ENCODE measurements at places on chromosomes 1 and 21.

DNA sequence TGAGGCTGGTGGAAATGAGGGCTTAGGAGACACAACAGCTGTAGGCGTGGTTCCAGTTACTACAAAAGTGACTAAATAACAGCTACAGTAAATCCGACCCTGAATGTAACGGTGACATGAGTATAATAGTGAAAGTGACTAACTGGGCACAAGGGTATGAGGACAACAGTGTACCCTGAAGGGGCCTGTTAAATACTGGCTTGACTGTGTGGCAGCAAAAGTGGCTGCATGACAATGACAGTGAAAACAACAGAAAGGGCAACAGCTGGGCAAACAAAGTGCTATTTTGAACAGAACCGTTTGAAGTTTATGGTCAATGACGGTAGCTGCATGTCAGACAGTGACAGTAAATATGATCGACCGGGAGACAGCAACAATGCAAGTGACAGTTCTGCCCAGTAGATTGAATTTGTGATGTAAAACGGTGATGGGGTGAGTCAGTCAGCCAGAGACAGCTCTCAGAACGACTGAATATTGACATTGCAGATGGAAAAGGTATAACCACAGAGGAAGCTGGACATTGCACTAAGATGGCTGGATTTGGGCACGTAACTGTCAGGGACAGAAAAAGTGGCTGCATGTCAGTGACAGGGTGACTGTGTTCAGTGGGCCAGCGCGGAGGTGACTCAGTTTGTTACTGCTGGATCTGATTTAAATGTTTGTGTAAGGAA, 1.2 kb upstream of the ZBTB40 start:
- no peak for DNase-seq

DNA sequence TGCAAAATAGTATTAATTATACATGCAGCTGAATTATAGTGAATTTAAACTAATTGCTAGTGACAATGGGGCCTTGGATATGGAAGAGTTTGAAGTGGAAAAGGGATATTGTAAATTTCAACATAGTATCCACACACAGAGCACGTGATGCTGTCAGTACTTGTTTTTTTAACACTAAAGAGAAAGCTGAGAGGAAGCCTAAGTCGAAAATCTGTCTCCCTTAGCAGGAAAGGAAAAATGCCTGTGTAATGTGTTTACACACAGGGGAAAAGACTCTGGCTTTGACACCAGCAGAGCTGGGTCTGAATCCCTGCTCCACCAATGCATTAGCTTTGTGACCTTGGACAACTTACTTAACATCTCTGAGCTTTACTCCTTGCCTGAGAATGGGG, 42.6 kb downstream of the PCSK9 start:
- DNase-seq, result no peak

DNA sequence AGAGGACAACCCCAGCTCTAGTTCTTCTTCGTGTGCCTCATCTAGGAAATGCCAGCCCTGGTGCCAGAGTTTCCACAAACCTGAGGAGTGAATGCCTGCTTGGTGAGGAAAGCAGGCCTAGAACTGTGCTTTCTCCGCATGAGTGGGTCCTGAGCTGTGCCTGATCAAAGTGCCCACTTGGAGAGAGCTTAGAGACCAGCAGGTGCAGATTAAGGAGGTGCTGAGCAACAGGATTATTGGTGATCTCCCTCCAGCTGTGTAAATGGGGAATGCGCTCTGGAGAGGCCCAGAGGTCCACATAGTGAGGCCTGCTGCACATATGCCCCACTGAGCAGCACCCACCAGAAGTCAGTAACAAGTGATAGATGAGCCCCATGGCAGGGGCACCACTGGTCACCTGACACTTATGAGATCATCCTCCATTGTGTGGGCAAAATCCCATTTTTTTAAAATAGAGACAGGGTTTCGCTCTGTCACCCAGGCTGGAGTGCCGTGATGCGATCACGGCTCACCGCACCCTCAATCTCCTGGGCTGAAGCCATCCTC, 127.2 kb upstream of the ZC3H12A start:
- DNase-seq, result no peak

GRCh38 chr1:247561711-247562110, 12.8 kb downstream of the GCSAML start:
- no peak for DNase-seq

DNA sequence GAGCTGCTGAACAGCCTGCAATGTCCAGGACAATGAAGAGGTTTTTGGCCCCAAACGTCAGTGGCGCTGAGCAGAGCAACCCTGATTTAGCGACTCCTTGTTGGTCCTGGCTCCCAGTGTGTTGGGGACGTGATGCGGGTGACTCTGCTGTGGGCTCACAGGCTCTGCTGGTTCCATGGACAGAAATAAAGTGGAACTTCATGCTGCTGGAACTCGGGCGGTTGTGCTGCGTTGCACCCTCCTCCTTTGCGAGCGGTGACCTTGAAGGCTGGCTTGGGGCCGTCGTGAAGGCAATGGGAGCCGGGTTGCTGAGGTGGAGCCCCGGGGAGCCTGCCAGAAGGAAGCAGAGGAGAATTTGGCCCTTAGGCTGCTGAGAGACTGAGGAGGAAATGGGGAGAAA, 122.6 kb upstream of the C1orf174 start:
- DNase-seq, result no peak

- peak; percentile 91 for DNase-seq
Observed at GRCh38 chr1:92784639-92785500, at the start of gene EVI5. Gene EVI5, minus strand, starts transcription at chr1:92785108. Its CDS starts 48,562 bp downstream, at chr1:92736546.

- peak; percentile 65 for DNase-seq
Observed at GRCh38 chr1:110243574-110243973, 33.5 kb downstream of the KCNC4 start.

GRCh38 chr1:230753191-230753585, 6.0 kb downstream of the CAPN9 start:
- no peak for DNase-seq

DNA sequence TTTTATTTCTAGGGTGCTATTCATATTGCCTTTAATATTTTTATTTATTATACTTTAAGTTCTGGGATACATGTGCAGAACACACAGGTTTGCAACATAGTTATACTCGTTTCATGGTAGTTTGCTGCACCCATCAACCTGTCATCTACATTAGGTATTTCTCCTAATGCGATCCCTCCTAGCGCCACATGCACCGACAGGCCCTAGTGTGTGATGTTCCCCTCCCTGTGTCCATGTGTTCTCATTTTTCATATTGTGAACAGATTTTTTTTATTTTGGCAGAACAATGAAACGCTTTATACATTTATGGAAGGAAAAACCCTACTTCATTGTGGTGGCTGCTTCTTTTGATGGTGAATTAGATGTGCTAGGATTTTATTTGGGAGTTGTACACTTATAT, 14.4 kb upstream of the USH2A start:
- DNase-seq, result no peak

DNA sequence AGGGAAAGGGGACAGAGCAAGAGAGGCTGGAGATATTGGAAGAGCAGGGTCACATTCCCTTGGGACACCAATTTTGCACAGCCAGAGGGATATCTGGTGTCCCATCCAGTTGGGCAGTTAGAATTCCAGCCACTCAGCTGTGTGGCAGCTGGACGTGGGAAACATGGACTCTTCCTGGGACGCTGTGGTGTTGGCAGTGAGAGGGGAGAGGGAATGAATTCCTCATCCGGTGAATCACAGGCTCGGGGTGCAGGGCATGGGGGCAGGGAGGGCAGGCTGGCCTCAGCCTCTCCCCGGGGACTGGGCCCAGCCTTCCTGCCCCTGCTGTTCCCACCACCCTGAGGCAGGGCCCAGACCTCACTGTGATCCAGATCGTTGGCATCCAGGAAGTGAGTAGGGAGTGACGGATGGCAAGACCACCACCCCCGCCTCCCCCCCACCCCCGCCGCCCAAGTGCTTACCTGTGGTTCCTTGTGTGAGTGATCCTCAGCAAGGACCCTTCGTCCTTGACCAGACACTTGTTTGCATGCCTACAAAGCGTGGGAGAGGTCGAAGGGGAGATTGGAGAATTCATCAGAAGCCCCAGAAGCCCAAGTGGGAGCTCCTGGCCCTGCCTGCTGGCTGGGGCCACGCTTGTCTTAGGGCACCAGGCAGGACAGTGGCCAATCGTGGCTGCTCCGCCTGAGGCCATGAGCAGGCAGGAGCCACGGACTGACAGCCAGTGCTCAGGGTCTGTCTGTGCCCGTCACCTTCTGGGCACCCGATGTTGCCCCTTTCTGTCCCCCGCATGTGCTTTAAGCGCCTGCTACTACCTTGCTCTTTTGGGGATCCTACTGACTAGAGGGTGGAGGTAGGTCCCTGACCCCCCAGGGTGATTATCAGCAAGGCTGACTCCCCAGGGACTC, 8.7 kb downstream of the WNT3A start:
- DNase-seq, result no peak

GRCh38 chr1:110207831-110208230, 2.3 kb upstream of the KCNC4 start:
- DNase-seq, result peak; percentile 41

GRCh38 chr21:36948686-36949085, 17.8 kb downstream of the HLCS start:
- DNase-seq, result no peak

DNA sequence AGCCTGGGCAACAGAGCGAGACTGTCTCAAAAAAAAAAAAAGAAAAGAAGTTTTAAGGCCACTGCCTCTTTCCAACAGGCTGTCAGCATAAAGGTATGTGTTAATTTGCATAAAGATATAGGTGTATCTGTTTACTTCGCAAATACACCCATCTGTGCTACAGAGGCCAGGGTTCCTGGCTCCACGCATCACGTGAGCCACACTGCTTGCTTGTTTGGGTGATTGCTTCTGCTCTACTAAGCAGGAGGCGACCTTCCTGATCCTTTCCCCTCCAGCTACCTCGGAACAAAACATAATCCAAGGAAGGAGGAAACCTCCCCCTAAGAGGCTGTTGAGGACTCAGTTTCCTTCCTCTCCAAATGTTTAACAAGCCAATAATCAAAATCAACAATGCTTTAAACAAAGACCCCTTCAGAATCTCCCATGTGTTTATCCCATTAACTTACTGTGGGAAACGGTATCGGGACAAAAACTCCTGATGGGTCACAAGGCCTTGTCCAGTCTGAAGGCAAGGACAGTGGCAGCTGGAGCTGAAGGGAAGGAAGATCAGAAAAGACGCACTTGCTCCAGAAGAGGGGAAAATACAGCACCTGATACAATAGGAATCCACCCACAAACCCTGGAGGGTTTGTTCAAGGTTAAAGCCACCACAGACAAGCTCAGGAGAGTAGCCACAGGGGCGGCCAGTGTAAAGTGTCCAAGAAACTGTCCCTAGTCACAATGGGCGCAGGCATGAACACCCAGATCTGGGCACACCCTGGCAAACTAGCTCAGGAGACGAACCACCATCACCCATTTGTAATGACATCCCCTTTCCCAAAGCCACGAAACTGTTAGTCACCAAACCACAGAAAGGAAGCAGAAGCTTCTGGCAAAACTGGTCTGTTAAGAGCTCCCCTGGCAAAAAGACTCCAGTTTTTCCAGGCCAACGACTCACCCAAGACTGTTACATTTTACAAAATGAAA, 17.2 kb downstream of the CTNNBIP1 start:
- DNase-seq, result no peak

DNA sequence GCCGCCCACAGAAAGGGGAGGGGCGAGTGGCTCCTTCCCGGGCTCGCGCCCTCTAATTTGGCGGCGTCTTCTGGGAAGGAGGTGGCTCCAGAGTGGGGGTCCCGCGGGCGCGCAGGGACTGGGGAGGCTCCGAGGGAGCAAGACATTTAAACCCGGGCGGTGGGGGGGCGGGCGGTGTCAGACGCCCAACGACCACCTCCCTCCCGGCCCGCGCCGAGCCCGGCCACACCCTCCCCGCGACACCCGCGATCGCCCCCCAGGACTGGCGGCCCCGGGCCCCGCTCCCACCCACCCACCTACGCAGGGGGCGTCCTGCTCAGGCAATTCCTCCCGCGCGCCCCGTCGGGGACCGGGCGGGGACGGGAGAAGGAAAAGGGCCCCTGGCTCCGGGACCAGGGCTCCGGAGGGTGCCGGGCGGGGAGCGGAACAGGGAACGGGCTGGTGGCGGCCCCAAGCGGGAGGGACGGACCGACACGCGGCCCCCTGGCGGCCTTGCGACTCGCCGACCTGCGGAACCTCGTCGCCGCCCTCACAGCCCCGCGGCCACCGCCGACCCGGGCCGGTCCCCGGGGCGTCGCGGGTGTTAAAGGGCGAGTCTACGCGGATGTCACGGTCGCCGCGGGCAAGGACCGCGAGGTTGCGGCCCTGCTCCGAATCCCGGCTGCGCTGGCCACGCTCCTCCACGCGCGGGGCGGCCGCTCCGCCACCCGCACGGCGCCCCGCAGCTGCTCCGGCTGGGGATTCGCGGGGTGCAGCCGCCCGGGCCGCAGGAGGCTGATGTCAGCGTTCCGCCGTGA, 94.0 kb upstream of the FMN2 start:
- DNase-seq, result no peak

DNA sequence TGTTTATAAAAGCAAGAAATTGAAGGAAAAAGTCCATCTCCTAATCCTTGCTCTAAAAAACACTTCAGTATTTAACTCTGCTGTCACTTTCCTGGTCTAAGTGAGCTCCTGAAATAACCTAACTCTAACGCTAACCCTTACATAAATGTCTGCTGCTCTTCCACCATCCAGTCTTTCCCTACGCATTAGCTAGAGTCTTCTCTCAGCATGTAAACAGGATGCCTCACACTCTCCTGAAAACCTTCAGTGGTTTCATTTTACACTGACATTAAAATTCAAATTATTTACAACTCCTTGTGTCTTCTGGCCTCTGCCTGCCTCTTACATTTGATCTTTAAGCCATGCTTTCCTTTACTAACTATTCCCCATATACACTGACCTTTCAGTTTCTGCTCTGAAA, 697.6 kb upstream of the CXADR start:
- DNase-seq, result no peak

- DNase-seq, result peak; percentile 57
Observed at GRCh38 chr1:151156515-151156819, at the start of gene TNFAIP8L2. Gene TNFAIP8L2, plus strand, starts transcription at chr1:151156649. Its CDS starts 2,049 bp downstream, at chr1:151158698.

DNA sequence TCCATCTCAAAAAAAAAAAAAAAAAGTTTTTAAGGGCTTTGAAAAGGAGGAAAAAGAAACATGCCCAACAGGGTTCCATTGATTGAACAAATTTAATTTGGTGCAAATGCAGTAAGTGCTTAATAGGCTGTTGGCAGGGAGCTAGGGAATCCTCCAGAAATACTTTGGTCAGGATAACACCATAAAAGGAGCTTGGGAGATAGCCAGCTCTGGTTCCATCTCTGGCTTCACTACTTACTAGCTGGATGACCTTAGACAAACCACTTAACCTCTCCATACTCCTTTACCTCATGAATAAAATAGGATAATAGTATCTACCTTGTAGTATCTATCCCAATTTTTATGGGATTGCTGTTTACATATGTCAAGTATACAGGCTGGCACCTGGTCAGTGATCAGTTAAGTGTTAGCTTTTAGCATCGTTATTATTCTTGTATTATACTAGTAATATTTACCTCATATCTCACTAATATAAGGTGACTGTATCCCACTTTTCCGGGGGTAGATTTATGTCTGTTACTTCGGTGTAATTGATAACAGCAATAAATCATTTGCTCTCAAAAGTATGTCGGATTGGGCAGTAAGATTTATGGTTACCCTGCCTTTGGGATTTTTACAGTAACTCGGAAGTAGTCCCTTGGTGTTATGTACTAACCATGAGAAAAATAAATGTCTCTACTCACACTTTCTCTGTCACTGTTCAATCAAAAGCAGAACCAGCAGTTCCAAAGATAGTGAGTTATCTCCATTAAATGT, 36.4 kb downstream of the BTG3 start:
- DNase-seq, result no peak
